ENCODE measurements at places on chromosomes 7 and 10.

DNA sequence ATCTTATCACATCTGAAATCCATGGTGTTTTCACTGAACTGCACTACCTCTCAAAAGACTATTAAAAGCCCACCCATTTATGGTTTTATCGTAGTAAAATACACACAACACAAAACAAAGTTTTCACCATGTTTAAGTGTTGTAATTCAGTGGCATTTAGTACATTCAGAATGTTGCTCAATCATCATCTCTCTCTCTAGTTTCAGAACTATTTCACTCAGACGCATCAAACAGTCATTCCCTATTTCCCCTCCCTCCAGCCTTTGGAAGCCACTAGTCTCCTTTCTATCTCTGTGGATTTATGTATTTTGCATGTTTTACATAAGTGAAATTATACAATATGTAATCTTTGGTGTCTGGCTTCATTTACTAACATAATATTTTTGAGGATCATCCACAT lies 332.6 kb downstream of the TNS3 start:
- DNase-seq, result no peak

GRCh38 chr7:110704225-110704624 lies 386.7 kb upstream of the LRRN3 start:
- no peak for DNase-seq

- no peak for DNase-seq
Observed at GRCh38 chr7:121486590-121486989, 90.5 kb upstream of the FAM3C start.

GRCh38 chr10:72044417-72045041 lies 43.8 kb downstream of the SPOCK2 start:
- DNase-seq, result peak; percentile 43

- no peak for DNase-seq
Observed at GRCh38 chr10:3825862-3826351, 40.9 kb upstream of the KLF6 start.

GRCh38 chr7:23332910-23333612 lies 33.9 kb downstream of the MALSU1 start:
- no peak for DNase-seq

GRCh38 chr10:24425151-24425550 lies 216.2 kb downstream of the KIAA1217 start:
- DNase-seq, result no peak

DNA sequence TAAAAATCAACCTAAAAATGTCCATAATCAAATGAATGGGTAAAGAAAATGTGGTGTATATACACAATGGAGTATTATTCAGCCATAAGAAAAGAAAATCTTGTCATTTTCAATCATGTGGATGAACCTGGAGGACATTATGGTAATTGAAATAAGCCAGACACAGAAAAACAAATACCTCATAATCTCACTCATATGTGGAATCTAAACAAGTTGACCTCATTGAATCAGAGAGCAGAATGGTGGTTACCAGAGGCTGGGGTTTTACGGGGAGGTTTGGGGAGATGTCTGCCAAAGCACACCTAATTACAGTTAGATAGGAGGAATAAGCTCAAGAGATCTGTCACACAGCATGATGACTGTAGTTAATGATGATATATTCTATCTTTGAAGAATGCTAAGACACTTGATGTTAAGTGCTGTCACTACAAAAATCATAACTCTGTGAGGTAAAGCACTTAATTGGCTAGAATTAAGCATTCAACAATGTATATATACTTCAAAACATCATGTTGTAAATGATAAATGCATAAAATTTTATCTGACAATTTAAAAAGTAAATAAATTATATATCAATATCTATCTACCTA lies 39.1 kb upstream of the TNPO3 start:
- DNase-seq, result peak; percentile 27

DNA sequence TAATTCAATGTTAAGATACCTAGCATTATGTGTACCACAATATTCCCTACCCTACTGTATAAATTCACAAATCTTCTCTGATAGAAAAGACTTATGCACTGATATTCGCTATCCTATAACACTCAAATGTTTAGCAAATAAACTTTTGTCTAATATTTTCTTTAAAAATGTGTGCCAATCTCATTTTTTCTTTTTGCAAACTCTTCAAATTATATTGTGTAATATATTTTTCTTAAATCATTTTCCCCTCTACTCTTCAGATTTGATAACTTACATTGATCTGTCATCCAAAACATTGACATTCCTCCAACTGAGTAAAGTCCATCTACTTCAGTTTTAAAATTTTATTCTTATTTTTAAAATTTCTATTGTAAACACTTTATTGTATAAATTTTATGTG lies 240.2 kb upstream of the CNTNAP2 start:
- DNase-seq, result no peak

- peak; percentile 44 for DNase-seq
Observed at GRCh38 chr10:79904671-79905321, 44.1 kb downstream of the SFTPD start.

DNA sequence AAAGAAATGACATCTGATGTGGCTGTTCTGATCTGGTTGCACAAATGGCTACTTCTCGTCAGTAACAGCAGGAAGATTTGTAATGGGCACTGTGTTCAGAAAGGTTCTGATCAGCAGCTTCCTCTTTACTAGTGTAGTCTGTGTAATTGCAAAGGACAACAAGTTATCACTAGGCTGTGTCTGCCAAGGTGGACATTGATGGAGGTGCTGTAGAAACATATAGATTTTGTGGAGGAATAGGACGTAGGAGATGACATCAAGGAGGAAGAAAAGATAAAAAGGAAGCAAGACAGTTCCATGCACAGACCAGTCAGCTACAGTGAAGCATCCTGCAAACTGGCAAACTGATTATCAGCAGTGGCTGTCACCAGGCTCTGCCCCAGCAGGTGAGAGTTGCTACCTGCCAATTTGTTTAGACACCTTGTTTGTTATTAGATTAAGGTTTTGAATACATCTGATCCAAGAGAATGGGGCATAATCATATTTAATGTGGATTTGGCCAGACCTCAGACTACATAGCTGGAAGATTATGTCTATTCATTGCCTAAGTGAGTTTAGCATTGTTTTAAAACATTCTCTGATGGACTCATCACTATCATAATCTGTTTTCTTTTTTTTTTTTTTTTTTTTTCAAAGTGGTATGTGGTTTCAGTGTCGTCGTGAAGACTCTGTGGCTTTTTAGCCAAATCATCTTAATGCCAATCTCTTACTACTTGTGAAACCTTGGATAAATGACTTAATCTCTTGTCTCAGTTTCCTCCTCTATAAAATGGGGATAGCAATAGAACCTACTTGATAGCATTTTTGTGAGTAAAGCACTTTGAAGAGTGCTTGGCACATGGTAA lies 417.9 kb upstream of the LRGUK start:
- no peak for DNase-seq

GRCh38 chr10:89555688-89556445 lies 20.5 kb upstream of the SLC16A12 start:
- DNase-seq, result no peak

GRCh38 chr7:73891178-73891885 lies 30.4 kb downstream of the TMEM270 start:
- DNase-seq, result no peak

DNA sequence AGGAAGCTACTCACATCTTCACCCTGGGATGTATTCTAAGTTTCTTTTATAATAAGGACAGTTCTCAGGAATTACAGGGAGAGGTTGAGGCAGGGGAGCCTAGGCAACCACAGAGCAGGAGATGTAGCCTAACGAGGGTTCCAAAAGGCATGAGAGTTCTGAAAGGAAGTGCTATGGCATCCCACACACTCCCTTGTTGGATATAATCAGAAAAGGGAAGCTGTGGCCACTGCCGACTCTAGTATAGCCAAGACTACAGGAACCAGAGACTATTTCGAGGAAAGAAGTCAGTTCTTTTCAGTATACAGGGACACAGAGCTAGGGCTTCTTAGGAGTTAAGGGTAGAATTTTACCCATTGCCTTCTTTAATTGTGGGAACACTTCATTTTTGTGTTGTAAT lies 11.0 kb downstream of the PRR15 start:
- DNase-seq, result no peak

- no peak for DNase-seq
Observed at GRCh38 chr10:120788771-120789170, 62.4 kb upstream of the WDR11 start.

DNA sequence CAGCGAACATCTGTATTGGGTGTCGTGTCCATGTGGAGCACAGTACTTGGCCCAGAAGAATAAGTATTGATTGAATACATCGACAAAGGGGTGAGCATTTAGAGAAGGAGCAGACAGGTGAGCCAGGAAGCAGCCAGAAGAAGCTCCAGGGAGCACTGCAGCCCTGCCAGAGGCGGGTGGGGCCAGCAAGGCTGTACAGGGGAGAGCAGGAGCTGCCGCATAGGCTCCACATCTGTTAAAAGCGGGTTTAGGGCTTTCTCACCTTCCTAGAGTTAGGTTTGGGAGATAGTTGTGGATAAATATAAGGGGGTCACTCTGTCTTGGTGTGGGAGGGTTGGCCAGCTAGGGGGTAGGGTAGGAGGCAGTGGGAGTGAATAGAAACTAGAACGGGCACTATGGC lies 1.3 kb upstream of the CPA1 start:
- DNase-seq, result no peak

DNA sequence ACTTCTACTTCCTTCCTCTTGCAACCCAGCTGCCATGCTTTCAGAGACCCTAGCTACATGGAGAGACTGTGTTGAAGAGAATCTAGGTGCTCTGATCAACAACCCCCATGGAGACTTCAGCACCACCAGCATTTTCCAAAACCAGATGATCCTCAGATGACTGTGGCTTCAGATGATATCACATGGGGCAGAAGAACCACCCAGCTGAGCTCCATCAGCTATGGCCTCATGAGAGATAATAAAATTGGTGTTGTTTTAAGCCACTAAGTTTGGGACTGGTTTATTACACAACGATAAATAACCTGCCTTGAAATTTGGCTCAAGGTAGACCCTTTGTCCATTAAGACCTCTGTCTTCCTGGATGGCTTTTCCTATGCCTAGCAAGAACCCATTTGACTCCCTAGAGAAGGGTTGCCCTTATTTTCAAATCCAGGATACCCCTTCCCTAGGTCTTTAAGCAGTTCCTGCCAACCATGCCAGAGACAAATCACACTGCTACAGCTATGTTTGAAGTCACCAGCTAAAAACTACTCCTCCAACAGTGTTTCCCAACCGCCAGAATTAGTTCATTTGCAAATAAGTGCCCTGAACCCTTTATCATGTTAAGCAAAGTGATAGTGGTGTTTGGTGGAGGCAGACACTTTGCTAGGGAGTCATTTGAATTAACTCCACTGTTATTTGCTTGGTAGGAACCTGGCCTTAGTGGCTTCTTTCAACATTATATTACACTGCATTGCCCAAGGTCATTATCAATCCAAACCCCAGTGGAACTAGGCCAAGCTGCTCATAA lies 136.9 kb upstream of the PALS2 start:
- no peak for DNase-seq

- DNase-seq, result no peak
Observed at GRCh38 chr10:91624633-91625032, 8.2 kb downstream of the PPP1R3C start.

GRCh38 chr10:126993208-126993607 lies 88.0 kb downstream of the DOCK1 start:
- no peak for DNase-seq

- DNase-seq, result peak; percentile 53
Observed at GRCh38 chr10:103854686-103855391, 537 bp downstream of the SH3PXD2A start.

DNA sequence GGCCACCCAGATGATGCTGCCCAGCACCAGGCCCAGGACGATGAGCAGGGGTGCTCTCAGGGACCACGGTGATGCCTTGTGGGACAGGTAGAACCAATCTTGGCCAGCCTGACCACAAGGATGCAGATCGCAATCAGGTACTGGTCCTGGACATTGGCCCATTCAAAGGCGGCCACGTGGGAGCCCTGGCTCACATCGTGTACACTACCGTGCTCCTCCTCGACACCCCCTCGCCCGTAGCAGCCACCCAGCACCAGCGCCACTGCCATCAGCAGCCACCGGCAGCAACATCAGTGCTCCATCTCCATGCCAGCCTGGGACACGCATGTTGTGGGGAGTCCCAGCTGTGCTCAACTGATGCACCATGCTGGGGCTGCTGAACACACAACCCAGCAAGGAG lies 39.0 kb downstream of the AGAP6 start:
- no peak for DNase-seq

DNA sequence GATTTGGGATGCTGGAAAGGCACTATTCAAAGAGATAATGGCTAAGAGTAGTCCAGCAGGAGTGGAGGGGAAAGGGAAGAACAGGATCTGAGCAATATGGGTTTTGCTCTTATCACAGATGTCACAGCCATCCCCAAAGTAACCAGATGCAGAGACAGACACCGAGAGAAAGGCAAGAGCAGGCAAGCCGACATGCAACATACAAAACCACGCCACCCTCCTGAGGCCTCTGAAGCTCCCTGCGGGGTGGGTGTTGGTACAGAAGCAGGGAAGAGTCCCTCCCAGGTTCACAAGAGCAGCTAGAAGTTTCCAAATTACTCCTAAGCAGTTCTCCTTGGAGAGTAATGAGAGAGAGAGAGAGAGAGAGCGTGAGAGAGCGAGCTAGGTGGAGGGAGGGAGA lies 10.8 kb upstream of the C10orf53 start:
- DNase-seq, result peak; percentile 39

DNA sequence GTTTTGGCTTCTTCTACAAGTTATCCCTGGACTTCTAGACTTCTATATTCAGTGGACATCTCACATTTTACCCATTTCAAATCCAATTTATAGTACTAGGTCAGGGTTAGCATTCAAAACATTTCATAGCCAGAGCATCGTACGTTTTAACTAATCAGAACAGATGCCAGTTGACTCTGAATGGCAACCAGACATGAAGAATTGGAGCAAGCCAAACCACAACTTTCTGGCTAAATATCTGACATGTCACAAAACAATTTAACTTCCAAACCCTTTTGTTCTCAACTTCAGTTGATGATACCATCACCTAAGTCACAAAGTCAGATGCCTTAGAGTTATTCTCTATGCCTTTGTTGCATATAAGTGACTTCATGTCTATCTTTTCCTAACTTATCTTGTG lies 1105.7 kb downstream of the XPNPEP1 start:
- no peak for DNase-seq

DNA sequence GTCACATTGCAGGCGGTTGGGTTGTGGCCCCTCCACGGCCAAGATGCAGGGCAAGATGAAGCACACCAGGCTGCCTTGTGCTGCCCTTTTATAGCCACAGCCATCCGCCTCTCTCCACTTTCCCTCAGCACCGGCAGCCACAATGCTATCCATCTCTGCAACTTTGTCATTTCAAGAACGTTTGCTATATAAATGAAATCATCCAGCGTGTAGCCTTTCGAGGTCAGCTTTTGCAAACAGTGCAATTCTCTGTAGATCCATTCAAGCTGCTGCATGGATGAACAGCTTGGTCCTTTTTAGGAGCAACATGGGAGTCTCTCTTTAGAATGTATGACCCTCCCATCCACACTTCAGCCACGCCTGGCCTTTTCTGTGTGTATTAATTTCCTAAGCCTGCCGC lies 6.4 kb upstream of the IL15RA start:
- no peak for DNase-seq

- DNase-seq, result no peak
Observed at GRCh38 chr7:132415259-132415658, 161.0 kb downstream of the PLXNA4 start.

- DNase-seq, result no peak
Observed at GRCh38 chr7:121330053-121330833, 1.4 kb downstream of the WNT16 start.
